ENCODE measurements at places on chromosomes 7 and 10.

DNA sequence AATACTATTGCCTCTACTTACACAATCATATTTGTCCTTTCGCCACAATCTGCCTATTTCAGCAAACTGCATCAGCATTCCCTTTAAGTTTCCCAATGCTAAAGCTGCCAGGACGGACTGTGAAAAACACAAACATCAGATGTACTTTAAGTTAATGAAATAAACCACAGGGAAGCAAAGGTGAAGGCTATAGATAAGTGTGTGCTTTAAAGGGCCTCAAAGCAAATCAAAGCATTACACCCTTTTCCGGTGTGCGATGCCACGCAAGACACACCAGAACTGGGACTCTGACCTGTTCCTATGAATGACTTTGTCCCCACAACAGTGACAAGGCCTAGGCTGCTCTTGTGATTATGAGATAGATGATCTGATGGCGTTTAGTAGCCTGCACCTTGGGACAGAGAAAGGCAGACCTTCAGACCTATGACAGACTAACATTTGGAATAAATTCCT lies 23.4 kb downstream of the SLC26A3 start:
- DNase-seq, result no peak

GRCh38 chr10:44891721-44892120 lies 19.4 kb upstream of the TMEM72 start:
- no peak for DNase-seq

DNA sequence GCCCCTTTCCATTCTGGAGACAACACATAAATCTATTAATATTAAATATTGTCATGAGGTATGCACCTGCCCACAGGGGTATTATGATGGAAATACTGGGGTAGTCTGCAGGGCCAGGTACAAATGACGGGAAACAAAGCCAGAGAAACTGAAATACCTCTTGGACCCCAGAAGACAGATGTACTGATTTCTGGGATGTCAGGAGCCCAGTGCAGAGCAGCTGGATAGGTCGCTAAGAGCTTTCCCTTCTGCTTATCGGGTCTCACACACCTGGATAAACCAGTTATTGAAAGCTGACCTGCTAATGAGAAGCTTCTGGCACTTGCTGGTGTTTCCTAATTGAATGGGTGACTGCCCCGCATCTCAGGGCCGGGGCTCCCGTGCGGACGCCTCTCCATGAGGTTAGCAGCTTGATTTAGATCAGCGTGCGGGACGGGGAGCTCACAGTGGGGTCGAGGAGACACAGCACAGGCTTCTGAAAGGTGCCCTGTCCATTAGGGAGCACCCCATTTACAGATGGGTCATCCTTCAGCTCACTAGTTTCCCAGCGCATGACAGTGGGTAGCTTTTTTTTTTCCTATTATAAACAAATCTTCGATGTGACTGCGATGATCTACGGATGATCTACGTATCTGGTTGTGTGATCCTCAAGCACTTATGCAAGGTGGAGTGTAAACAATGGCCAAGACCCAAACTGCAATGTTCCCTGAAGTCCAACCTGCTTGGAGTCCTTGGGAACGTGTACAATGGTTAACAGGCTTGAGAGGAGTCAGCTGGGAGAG lies 1.5 kb upstream of the INSIG1 start:
- no peak for DNase-seq

DNA sequence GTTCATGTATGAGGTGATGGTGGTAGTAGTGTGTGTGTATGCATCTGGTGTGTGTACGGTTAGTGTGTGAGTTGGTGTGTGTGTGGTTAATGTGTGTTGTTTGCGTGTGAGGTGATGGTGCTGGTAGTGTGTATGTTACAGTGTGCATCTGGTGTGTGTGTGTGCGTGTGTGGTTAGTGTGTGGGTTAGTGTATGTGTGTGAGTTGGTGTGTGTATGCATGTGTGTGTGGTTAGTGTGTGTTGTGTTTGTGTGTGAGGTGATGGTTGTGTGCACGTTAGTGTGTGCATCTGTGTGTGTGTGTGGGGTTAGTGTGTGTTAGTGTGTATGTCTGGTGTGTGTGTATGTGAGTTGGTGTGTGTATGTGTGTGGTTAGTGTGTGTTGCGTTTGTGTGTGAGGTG lies 153.0 kb downstream of the ACTR3B start:
- DNase-seq, result no peak

GRCh38 chr10:99766302-99766681 lies 16.1 kb upstream of the ABCC2 start:
- no peak for DNase-seq

GRCh38 chr10:103816431-103816830 lies 38.9 kb downstream of the SH3PXD2A start:
- DNase-seq, result no peak

All from stimulated activated CD8-positive, alpha-beta memory T cell treated with anti-CD3 and anti-CD28 coated beads, Interleukin-7, amount 100 ng/mL, for 1 hour (primary cell).